ENCODE measurements at places on chromosomes 4 and X.

DNA sequence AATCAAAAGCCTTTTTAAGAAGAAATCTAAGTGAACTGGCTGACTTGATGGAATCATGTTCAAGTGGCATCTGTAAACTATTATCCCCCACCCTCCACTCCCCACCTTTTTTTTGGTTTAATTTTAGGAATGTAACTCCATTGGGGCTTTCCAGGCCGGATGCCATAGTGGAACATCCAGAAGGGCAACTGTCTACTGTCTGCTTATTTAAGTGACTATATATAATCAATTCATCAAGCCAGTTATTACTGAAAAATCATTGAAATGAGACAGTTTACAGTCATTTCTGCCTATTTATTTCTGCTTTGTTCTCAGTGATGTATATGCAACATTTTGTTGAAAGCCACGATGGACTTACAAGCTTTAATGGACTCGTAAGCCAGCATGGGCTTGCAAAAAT is 162.3 kb downstream of the STIM2 start:
- DNase-seq: no peak

GRCh38 chrX:48802089-48802904 is 430 bp downstream of the HDAC6 start:
- peak; percentile 15 for DNase-seq

DNA sequence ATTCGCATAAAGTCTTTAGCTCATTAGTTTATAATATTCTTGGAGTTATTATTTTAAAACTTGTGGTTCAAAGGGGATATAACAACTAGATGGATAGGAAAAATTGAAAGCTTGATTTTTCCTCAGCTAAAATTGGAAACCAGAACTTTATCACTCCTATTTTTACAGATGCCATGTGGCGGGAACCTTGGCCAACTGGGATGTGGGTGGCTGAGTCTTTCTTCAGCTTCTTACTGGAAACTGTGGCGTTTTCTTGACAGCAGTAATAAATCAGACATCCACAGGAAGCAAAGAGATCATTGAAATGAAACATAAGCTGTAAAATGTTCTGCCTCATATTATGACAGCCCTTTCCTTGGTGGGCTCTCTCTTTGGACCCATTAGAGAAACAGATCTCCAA is 84.1 kb downstream of the SPATA18 start:
- no peak for DNase-seq

- no peak for DNase-seq
These were observed 288.6 kb upstream of the LDB2 start for GRCh38 chr4:17187003-17187402.

DNA sequence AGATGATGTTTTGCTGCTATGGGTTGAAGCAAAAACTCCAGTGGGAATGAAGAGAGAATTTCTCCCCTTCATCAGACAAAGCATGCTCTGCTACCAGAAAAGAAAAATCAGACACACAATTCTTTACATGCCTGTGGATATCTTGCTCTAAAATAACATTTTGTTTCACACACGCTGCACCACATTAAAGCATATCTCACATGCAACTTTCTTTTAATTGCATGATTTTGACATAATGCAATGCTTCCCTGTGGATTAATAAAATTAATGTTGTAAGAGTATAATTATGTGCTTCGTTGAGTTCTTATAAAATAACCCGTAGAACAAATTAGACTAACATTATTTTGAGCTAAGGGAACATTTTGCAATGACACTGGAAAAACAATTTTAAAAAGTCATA is 2230.7 kb downstream of the PCDH7 start:
- DNase-seq: no peak

- no peak for DNase-seq
These were observed 283.3 kb downstream of the CENPC start for GRCh38 chr4:67261971-67262370.

- DNase-seq: no peak
These were observed 466.2 kb downstream of the SPRY1 start for GRCh38 chr4:123862812-123863211.

GRCh38 chrX:97452283-97452682 is 568.6 kb downstream of the RPA4 start:
- no peak for DNase-seq

GRCh38 chr4:25756503-25756902 is 100.9 kb downstream of the SLC34A2 start:
- no peak for DNase-seq

DNA sequence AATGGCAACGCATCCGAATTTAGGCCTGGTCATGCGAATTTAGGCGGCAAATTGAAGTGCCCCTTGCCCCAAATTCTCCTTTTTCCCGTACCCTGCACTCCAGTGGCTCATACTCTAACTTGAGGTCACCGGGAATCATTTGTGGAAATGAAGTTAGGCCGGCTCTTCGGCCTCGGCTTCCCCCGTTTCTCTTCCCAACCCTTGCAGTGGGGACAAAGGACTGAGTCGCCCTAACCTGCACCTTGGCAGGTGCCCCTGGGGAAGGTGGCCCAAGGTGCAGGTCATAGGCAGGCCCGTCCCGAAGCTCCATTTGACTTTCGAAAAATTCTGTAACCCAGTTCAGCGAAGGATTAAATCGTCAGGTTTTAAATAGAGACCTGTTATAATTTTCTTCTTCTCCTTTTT is 811 bp downstream of the SRD5A3 start:
- no peak for DNase-seq

DNA sequence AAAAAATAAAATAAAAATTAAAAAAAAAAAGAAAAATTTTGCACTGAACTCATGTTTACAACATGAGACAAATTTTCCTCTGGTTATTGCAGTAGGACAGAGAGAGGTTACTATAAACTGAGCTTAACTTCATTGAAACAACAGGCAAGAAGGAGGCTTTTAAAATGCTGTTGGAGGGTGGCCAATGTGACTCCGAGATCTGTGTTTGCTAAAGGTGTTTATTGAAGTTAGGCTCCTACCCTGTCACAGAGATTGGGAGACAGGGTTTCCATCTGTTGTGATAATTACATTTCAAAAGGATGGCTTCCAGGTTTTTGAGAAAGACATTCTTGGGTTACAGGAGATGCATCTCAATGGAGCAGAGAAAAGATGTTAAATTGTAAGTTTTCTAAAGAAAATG is 370.5 kb upstream of the HS3ST1 start:
- DNase-seq: no peak

- no peak for DNase-seq
These were observed 102.5 kb downstream of the TSPAN5 start for GRCh38 chr4:98555798-98556445.

DNA sequence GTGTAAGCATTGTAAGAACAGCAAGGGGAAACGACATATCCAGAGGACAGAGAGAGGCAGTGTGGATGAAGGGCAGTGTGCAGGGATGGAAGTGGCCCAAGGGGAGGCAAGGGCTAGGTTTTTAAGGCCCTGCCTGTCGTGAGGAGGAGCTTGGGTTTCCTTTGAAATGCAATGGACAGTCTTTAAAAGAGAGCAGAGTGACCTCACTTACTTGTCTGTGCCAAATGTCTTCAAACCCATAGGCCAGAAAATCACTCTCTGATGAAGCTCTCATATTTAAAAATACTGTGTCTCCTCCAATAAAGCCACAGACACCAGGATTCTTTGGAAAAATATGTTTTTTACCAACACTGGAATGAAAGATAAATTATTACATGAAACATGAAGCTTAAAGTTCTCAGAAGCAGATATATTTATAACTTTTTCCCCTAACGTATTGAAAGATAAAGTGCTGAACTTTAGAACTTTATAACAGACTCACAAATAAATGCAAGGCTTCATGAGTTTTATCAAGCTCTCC is 19.2 kb upstream of the ATXN3L start:
- DNase-seq: no peak

DNA sequence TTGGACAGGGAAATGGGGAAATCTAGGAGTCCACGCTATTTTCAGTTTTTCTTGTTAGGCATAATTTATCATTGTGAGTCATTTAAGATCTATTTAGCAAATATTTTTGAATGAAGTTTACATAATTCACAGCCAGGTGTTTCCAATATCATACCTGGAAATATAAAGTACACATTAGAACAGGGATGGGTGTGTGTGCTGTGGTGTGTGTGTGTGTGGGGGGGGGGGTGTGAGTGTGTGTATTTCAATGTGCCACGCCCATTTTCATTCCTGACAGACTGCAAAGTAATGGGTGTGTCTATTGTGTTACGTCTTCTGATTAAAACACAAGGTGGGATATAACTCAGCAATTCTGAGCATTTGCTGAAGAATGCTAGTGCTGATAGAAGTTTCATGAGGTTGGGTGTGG is 33.2 kb downstream of the ARHGAP10 start:
- no peak for DNase-seq

- no peak for DNase-seq
These were observed 282.0 kb upstream of the DKK2 start for GRCh38 chr4:107318078-107318477.

DNA sequence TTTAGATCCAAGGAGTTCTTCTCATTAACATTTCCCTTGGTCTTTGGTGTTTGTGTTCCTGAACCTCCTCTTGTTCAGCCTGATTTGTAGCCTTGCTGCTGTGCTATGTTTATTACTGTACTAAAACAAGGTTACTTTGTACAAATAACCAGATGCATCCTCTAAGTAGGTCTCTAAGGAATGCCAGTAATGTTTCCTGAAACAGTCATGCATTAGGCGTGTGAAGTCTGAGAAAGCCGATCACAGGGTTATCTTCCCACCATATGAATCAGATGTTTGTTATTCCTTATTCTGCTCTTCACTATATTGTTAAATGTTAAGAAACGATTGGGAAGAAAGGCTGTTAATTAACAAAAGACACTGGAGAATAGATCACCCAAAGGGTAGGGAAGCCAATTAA is 66.9 kb downstream of the GALNTL6 start:
- no peak for DNase-seq

GRCh38 chr4:185870366-185870765 is 58.4 kb upstream of the SORBS2 start:
- DNase-seq: no peak

DNA sequence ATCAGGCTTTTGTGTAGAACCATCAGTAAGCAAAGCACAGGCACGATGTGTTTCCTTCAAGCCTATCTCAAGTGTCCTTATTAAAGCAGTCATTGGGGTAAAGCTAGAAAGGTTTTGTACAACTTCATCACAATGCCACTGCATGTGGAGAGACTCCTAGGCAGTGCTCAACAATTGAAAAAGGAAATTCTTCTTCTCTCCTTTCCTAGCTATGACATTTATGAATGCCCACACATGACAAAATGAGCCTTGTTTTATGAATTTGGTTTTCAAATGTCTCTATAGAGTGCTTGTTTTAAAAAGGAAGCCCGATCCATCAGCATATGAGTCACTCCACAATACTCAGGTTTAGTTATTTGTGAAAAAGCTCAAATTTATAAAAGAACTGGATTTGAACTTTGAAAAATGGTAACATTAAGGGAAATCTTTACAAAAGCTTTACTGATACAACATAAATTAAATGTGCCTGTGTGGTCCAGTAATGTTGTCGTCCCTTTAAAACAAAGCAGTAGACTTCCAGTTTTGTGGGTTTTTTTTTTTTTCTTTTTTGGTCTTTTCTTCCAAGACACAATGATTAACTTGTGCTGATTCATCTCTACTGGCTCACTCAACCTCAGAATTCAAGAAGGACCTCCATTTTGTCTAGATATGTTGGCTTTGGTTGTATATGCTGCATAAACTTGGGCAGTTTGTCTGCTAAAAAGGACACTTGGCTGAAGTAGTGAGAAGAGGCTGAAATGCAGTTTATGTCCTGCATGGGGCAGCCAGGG is 273.8 kb downstream of the GASK1B start:
- DNase-seq: no peak

DNA sequence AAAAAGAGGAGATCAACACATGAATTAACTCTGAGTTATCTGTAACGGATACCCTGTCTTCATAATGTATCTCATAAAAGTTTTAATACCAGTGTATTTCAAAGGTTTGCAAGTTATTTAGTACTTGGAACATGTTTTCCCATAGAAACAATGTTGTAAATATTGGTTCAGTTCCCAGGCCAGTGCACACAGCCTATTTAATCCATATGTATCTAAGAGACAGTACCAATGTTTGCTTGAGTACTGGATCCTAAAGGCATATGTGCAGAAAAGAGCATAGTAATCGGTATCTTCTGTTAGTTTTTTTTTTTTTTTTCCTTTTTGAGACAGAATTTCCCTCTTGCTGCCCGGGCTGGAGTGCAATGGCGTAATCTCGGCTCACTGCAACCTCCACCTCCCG is 46.1 kb downstream of the SLIT2 start:
- no peak for DNase-seq

- no peak for DNase-seq
These were observed 6.9 kb downstream of the KLHL5 start for GRCh38 chr4:39068907-39069306.

- no peak for DNase-seq
These were observed 113.0 kb upstream of the PRDX4 start for GRCh38 chrX:23554304-23554703.

GRCh38 chr4:124697441-124697840 is 15.1 kb downstream of the ANKRD50 start:
- no peak for DNase-seq

DNA sequence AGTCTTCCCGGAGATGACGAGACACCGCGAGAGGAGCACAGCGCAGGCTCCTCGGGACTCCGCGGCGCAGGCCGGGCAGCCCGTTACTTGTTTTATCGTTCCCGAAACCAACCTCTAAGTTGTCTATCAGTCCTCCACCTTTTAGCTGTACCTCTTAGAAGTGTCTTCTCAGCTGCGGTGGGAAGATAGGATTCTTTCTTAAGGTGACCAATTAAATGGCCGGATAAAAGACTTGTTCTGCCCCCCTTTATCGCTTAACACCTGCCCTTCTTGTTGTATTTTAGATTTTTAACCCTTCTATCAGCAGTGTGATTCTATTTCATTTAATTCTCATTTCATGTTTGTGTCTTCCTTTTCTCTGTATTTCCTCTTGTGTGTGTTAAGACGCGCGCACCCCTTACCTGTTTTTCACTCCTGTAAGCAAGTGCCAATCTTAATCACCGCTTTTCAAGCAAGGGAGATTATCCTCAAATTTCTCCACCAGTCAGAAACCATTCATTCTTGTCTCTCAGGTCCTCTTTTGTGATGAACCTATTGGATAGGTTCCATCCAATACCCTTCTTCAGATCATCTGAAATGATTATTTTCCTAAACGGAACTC is at the start of gene SLC9B2:
TSS of gene SLC9B2 (minus strand) at position 15 of the 601 bp plus-strand sequence. CDS start 9,211 bp downstream, outside the sequence.
- DNase-seq: no peak

GRCh38 chrX:129997086-129997485 is 14.7 kb downstream of the BCORL1 start:
- no peak for DNase-seq

DNA sequence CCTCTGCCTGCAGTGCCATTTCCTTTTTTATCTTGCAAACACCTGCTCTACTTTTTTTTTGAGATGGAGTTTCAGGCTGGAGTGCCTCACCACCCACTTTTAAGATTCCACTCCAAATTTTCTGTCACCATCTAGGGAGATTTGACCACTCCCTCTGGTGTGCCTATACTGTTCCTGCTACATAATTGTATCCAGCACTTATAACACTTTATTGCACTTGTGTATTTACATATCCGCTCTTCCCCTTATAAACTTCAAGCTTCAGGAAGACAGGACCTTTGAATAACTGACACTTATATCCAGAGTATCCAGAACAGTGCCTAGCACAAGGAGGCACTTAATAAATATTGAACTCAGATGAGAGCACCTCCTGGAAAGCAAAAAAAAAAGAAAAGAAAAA is 6.2 kb upstream of the CENPI start:
- no peak for DNase-seq
